ENCODE measurements at places on chromosomes 6 and 20. TPM values are rescaled to one million over a fixed set of nuclear protein-coding genes. Genes with fewer than 3 reads are reported as not detected.

BPIFA1 gene
- not detected for total RNA-seq

SNAP91 gene
- 0.48 TPM for total RNA-seq

BCAS1 gene
- 0.51 TPM for total RNA-seq

DNA sequence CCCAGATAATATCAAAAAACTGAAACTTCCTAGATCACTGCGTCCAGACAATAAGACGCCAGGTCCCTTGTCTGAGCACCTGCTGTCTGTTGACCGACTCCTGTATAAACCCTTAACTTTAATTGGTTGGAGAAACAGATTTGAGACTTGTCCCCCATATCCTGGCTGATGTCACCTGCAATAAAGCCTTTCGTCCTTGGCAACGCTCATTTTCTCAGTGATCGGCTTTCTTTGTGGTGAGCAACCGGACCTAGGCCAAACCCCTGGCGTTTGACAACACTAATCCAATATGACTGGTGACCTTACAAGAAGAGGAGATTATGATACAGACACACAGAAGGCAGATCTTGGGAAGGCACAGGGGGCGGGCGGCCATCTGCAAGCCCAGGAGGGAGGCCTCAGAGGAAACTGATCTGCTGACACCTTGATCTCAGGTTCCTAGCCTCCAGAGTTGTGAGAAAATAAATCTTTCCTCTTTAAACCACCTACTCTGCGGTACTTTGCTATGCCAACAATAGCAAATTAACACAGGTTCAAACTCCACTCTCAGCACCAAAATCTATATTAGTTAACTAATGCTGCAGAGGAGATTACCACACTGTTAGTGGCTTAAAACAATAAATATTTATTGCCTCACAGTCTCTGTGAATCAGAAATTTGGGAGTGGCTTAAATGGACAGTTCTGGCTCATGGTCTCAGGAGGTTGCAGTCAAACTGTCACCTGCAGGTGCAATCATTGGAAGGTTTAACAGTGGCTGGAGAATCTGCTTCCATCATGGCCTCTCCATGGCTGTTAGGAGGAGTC, 178.7 kb downstream of the OTOR start:
- DNase-seq = no peak

- no peak for DNase-seq
Observed at GRCh38 chr6:156713548-156713947, 63.6 kb upstream of the ARID1B start.

- DNase-seq = no peak
Observed at GRCh38 chr20:37948956-37949355, 46.0 kb downstream of the VSTM2L start.

- no peak for DNase-seq
Observed at GRCh38 chr6:133326584-133326983, 85.4 kb downstream of the EYA4 start.

- no peak for DNase-seq
Observed at GRCh38 chr6:107769053-107769658, 55.0 kb downstream of the SCML4 start.

All from mesenteric fat pad (tissue), 1 donor.